ENCODE measurements at places on chromosomes 12 and 14.

- peak; percentile 62 for DNase-seq
Observed at GRCh38 chr12:107607464-107608392, 77.9 kb upstream of the PWP1 start.

GRCh38 chr12:108234158-108234557 is 105.0 kb downstream of the CMKLR1 start:
- no peak for DNase-seq

GRCh38 chr12:118874698-118875548 is 106.4 kb upstream of the SRRM4 start:
- no peak for DNase-seq

GRCh38 chr12:68240079-68240478 is 13.3 kb downstream of the IL22 start:
- DNase-seq, result no peak

DNA sequence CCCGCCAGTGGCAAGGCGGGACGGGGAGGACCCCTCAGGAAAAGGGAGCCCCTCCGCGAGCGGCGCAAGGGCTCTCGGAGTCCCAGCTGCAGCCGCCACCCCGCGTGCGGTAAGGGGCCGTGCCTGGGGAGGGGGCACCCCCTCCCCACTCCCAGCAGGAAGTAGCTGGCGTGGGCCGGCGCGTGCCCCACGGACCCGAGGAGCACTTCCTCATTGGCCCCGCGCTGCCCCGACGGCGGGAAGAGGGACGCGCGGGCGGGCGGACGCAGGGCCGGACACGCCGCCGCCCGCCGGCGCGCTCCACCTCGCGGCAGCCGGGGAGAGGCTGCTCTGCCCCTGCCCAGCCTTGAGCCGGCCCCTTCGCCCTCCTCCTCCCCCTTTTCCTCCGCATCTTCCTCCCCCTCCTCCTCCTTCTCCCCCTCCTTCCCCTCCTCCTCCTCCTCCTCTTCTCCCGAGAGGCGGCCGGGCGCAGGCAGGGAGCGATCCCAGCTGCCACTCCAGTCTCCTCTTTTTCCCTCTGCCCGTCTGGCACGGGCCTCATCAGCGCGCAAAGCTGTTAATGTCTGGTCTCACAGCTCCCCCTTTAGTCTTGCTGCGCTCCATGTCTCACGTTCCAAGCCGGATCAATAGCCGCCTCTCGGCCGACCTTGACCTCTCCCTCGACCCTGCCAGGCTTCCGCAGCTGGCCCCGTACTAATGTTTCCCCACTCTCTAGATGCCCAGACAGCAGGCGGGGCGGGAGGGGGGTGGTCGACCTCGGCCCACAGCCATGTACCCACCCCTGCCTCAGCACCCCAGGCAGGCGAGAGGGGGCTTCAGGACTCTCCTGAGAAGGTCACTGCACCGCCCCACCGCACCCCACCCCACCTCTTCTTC is 2.6 kb upstream of the BCL11B start:
- DNase-seq, result no peak

GRCh38 chr14:99202516-99202915 is 69.5 kb downstream of the BCL11B start:
- no peak for DNase-seq

DNA sequence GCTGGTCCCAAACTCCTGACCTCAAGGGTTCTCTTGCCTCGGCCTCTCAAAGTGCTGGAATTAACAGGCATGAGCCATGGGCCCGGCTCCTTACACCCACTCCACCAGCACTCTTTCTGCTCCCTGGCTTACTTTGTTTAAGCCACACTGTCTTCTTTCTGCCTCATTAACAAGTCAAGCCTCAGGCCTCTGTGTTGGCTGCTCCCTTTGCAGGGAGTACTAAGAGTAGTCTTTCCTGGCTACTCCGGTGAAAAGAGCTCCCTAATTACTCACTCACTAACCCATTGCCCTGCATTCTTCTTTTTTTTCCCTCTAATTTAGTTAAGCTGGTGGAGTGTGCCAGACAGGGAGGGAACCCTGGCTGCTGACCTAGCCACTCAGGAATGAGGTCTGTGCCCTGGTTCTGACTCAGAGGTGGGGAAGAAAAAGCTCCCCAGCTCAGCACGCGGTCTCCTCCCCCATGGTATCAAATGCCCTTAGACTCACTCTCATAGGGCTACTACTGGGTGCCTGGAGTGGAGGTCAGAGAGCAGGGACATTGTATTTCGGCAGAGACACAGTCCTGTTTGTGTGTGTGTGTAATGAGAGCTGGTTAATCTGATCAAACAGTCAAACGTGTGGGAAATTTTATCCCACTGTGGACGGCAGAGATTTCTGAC is 19.8 kb downstream of the GALNT6 start:
- no peak for DNase-seq

DNA sequence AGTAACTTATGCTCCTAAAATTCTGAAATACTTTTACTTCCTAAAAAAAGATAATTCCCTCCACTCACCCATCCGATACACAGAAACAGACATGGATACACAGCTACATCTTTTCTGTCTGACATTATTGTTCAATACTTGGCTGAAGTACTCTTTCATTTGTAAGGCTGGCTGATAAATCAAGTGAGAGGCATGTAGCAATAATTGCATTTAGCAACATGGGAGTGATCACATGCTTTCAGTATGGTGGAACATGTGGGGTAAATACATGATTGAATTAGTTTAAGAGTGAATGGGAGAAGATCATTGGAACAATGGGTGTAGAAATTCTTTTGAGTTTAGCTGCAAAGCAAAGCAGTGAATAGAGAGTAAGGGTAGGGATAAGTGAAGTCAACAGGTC is 25.6 kb downstream of the PTPRQ start:
- no peak for DNase-seq

- no peak for DNase-seq
Observed at GRCh38 chr14:41034969-41035368, 571.7 kb upstream of the LRFN5 start.

DNA sequence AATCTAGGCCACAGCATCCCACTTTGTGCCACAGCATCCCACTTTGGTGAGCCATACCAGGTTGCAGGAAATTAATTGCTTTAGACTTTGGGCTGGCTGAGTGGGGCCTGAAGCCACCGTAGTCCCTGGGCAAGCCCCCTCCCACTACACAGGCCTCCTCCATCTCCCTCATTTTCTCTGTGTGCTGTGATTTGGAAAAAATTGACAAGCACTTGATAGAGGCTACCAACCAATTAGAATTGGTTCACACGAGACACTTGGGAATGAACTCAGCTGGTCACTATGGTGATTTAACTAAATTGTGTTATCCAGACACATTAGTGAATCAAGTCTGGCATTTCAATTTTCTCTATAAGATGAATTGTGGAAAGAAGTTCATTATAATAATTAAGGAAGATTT is 481.1 kb downstream of the DIO2 start:
- DNase-seq, result no peak

DNA sequence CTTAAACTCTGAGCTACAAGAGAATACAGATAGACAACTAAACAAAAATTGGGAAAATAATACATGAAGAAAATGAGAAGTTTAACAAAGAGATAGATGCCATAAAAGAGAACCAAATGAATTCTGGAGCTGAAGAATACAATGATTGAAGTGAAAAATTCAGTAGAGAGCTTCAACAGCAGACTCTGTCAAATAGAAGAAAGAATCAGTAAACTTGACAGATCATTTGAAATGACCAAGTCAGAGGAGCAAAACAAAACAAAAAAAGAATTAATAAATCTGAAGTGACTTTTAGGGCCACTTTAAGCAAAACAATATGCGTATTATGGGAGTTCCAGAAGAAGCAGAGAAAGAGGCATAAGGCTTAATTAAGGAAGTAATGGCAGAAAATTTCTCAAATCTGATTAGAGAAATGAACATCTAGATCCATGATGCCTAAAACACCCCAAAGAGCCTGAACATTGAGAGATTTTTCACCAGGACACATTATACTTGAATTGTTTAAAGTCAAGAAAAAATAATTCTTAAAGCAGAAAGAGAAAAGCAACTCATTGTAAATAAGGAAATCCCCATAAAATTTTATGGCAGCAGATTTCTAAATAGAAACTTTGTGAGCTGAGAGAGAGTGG is 61.0 kb upstream of the RNU6-8 start:
- DNase-seq, result no peak

- no peak for DNase-seq
Observed at GRCh38 chr12:76504606-76505005, 55.0 kb downstream of the OSBPL8 start.

DNA sequence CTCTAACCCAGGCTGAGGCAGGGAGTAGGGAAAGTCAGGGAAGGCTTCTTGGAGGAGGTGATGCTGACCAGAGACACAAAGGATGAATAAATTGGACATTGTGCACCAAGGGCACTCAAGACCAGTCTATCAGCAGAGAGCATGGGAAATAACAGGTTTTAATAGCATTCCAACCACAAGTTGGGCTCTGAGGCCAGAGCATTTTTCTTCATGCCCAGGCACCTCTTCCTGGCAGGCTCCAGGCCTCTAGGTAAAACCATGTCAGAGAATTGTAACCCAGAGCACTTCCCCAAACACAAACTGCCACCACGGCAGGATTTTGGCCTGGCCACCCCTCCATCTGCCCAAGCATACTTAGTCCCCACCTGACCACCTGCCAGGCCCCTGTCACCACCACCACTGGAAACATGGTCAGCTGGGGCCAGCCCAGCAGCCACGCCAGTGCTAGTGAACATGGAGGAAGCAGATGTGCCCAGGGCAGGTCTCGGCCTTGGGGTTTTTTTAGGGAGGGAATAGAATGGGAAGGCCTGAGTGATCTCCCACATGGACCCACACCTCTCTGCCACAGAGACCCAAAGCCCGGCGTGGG is 22.7 kb downstream of the LTBP2 start:
- DNase-seq, result no peak

- DNase-seq, result peak; percentile 87
Observed at GRCh38 chr14:93103392-93104080, 12.2 kb downstream of the ITPK1 start.

DNA sequence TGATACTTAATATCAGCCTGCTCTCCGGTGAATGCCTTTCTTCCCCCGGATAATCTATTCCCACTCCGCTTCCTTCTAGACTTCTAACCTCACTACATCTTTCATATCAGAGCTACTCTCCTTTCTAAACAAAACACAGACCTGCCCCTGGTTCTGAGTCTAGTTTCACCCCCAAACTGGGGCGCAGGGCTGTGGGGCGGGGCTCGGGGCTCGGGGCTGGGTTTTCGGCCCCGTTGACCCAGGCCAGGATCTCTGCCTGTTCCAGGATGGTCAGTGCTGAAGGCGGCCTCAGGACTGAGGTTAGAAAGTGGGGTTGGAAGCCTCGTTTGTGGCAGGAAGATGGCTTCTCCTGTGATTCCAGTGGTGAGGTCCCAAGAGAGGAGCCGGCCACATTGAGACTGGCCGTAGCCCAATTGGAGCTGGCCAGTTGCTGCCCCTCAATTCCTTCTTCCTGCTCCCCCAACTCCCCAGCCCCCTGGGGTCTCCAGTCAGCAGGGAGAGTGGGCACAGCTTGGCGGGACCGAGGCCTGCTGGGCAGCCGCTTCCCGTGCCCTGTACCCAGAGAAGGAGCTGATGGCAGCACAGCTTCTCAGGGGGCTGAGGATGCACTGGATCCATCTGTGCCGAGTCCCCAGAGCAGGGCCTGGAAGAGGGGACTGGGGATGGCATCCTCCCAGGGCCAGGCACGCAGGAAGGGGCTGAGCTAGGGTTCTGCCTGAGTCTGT is 52.9 kb downstream of the LRCOL1 start:
- no peak for DNase-seq

GRCh38 chr14:76375947-76376404 is at the start of gene ESRRB:
ESRRB (plus strand) TSS chr14:76376137; CDS start chr14:76376402, 265 bp downstream.
- no peak for DNase-seq

- DNase-seq, result no peak
Observed at GRCh38 chr14:63712123-63712522, 15.7 kb downstream of the SGPP1 start.

GRCh38 chr12:125186471-125187147 is 121.4 kb downstream of the AACS start:
- DNase-seq, result no peak

GRCh38 chr12:97151481-97151880 is 244.4 kb downstream of the NEDD1 start:
- no peak for DNase-seq

- DNase-seq, result no peak
Observed at GRCh38 chr12:4107911-4108697, 165.5 kb upstream of the CCND2 start.

DNA sequence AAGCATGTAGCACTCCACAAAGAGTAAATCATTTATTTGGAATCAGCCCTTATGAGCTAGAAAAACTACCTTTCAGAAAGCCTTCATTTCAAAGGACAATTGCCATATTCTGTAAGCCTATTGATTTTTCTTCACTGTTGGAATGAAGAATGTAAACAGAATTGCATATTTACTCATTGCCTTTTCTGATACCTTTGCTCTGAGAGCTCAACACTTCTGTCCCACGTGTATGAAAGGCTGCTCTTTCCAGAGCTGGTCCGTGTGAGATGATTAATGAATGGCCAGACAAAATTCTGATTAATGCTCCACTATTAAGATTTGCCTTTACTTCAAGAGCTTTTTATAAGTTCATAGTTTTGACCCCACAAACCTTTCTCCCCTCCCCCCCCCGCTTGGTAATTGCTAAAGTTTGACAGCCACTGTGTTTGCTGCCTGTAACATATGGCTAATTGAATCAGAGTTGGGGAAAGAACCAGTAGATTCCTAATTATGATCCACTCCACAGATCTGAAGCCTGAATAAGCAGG is 63.0 kb upstream of the PLEKHA5 start:
- no peak for DNase-seq

DNA sequence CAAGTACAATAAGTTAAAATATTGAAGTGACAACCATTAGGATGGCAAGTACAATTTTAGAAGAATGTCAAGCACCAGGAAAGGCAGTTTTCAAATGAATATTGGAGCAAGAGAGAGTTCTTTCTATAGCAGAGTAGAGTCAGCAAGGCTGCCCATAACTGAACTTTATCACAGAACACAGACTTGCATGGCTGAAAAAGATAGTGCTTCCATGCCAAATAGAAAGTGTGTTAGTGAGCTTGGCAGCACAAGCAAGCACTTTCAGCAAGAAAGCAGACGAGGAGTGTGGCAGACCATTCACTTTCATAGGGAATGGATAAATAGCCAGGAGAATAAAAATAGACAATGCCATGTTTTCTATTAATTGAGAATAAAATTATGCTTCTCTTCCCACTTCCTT is 647.0 kb upstream of the MGAT4C start:
- no peak for DNase-seq

DNA sequence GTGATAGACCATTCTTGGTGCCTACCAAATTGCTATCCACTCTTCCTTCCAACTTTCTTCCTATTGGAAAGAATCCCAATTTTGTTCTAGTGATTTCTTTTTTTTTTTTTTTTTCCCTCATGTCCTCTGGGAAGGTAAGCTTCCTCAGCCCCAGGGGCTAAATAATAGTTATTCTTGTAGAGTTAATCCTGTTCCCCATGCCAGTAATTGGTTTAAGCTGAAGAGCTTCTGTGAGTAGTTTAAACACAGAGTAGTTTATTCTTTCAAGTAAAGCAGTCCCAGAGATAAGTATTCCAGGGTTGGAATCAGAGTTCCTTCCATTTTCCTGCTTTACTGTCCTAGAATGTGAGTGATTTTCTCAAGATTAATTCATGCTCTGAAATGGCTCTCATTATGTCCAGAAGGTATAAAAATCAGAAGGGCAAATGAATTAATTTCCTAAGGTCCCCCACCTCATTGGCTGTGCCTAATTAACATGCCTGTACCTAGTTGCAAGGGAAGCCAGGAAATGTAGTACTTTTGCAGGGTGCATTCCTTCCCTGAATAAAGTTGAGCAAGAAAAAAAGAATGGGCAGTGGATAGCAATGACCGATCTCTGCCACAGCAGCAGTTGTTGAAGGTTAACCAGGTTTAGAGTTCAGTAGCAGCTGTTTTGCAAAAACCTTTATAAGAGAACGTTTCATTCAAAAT is 97.8 kb downstream of the PLEKHA5 start:
- DNase-seq, result no peak
